H54 (cell line): ENCODE measurements at places on chromosomes 6 and 20.

- no peak for DNase-seq
Measured at GRCh38 chr6:29653452-29654038, 3.3 kb upstream of the MOG start.

DNA sequence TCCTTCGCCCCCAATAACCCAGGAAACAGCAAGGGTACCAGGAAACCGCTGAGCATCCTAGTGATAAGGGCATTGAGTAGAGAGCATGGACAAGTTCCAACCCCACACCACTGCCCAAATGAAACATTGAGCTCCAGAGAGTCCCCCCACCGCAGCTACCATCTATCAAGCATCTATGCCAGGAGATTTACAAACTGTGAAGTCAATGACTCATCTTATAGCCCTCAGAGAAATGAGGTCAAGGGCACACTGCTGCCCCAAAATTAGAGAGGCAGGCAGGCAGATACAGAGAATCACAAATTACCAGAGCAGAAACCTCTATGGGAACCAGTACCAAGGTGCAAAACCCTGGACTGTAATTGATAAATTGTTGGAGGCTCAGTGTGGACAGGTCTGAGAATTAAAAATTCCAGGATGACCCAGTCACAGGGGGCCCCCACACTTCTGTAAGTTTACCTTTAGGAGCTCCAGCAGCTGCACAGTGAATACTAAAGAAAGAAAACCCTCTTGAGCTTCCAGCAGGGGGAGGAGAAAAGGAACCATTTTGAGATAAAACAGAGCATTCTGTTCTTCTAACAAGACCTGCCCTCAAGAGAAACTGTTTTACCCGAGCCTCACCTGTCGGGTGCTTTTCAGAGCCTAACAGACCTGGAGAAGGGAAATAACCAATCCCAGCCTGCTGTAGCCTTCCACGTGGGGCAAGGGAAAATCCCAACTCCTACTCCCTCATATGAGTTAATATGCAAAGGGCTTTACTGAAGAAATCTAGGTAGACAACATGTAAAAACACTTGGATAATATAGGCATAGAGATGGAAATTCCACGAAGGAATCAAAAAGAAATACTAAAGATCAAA is 118.0 kb upstream of the ARID1B start:
- no peak for DNase-seq

GRCh38 chr6:90386399-90387382 is 90.0 kb upstream of the BACH2 start:
- no peak for DNase-seq

- DNase-seq, result no peak
Measured at GRCh38 chr20:63501818-63502670, 3.2 kb upstream of the EEF1A2 start.

DNA sequence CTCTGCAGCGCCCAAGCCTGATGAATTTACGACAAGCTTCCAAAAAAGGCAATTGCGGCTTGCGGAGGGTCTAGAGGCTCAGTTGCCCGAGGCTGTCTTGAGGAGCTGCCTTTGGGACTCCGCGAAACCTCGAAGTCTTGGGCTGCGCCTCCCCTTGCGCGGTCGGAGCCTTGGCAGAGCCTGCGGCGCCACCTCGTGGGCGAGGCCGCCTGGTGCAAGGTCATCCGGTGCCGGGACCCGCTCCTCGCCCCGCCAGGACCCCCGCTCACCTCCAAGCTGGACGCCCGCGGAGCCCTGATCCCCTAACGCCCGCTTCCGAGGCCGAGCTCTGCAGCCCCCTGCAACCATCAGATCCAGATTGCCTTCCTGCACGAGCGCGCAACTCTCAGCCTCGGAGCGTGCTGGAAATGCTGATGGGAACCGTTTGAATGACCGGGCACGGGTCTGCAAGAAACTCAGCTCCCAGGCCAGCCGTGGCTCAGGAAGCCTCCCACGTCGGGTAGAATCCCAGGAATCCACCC is 14.9 kb upstream of the FAM210B start:
- DNase-seq, result no peak

GRCh38 chr6:121627761-121628160 is 192.3 kb downstream of the GJA1 start:
- no peak for DNase-seq

DNA sequence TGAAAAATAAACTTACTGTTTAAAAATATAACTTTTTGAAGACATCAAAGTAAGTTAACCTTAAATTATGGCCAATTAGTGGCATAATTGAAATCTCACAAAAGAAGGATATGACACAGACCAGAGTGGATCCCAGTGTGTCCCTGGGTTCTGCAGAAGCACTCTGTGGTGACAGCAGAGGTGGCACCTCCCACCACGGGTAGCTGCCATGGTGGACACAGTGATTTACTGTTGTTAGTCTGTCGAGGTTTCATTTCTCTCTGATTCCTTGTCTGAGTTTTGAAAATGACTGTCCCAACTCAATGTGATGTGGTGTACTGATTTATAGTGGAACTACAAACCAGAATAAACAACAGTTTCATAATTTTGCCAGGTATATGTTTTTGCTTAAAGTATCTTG is 76.5 kb downstream of the TULP4 start:
- DNase-seq, result no peak

DNA sequence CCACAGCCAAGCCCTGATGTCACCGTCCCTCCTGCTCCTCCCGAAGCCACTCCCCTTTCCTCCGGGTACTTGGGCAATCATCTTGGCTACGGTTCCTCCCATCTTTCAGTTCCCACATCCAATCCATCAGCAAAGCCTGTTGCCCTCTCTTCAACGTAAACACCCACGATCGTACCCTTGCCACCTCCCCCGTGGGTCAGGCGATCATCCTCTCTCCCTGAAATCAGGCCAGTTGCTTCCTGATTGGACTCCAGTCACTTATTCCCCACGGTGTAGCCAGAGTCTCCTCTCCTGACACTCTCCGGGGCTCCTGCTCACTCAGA is 44.5 kb downstream of the SULF2 start:
- DNase-seq, result no peak

GRCh38 chr6:3725145-3726047 is 26.1 kb downstream of the PXDC1 start:
- DNase-seq, result no peak

DNA sequence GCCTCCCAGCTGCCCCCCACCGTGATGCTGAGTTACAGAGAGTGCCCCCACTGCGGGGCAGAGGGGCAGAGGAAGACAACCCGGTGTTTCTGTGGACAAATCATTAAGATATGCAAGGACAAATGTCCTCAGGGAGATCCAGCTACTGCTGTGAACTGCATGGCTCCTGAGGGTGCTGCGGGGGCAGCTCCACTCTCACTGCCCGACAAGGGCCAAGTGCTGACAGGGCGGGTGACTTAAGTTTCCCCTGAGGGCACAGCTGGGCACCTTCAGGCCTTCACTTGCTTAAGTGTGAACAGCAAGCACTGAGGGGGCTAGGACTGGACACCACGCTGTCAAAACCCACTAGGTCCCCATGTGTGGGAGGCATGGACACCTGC is 26.2 kb upstream of the TCFL5 start:
- peak; percentile 47 for DNase-seq

GRCh38 chr6:44224029-44224964 is 902 bp downstream of the SLC29A1 start:
- DNase-seq, result no peak

GRCh38 chr20:17664025-17664633 is 17.9 kb downstream of the RRBP1 start:
- no peak for DNase-seq

GRCh38 chr6:42428326-42429041 is 23.2 kb downstream of the TRERF1 start:
- DNase-seq, result no peak

GRCh38 chr20:61599061-61599531 is 347.0 kb downstream of the CDH4 start:
- DNase-seq, result no peak

DNA sequence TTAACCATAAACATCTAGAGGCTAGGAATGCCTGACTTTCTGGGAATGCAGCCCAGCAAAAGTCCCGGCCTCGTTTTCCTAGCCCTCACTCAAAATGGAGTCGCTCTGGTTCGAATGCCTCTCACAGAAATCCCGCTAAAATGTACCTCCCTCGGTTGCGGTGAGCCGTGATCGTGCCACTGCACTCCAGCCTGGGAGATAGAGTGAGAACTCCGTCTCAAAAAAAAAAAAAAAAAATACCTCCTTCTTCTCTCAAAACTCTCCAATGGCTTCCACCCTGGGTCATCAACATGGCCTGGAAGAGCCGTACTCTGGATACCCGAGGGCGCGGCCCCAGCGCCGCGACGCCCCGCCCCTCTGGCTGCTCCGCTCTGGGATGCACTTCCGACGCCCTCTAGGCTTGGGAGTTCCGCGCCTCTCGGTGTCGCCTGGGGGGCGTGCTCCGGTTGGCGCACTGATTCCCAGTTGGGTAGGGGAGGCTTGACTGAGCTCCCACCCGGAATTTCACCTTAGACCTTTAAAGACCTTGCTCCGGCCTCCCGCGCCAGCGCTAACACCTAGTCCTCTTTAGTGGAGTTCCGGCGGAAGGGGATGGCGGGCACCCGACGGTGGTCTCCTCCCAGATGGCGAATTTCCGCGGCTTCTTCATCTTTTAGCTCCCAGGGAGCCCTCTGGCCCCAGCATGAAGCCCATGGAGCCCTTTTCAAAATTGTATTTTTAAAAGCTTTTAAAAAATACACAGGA is 12.3 kb downstream of the HMGN4 start:
- no peak for DNase-seq

GRCh38 chr20:47725248-47725973 is 59.9 kb downstream of the SULF2 start:
- DNase-seq, result peak; percentile 89

DNA sequence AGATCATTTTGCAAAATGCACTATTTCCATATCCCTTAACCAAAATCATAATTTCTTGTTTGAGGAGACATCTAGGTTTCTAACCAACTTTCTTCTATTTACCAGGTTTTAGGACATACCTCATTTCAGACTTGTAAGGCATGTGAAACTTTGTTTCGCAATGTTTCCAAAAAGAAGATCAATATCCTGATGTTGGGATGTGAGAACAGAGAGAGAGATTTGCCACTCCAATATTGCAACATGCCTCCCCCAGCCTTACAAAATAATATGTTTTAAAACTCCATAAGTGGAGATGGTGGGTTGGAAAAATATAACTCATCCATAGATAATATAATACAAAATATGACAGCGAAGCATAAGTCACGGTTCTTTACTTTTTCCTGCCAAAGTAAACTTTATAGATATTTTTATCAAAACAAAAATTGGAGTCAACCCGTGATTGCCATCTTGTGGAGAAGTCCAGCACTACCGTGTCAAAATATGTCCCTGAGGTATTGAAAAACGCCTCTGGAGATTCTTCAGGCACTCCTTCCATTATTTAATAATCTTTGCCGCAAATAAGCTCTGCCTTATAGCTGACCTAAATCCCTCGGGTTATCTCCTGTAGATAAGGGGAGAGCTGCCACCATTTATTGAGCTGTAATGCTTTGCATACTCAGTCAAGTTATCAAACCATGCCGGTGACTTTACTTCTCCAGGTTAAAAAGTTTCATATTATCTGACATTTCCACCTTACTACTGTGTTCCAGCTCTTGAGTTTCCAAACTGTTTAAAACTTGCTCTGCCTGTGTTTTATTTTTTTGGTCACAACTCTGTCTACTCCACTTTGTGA is 534.2 kb downstream of the HACE1 start:
- DNase-seq, result no peak

GRCh38 chr20:59835057-59835447 is 98.4 kb downstream of the SYCP2 start:
- DNase-seq, result no peak

GRCh38 chr6:56363796-56364430 is 116.5 kb upstream of the COL21A1 start:
- DNase-seq, result no peak

DNA sequence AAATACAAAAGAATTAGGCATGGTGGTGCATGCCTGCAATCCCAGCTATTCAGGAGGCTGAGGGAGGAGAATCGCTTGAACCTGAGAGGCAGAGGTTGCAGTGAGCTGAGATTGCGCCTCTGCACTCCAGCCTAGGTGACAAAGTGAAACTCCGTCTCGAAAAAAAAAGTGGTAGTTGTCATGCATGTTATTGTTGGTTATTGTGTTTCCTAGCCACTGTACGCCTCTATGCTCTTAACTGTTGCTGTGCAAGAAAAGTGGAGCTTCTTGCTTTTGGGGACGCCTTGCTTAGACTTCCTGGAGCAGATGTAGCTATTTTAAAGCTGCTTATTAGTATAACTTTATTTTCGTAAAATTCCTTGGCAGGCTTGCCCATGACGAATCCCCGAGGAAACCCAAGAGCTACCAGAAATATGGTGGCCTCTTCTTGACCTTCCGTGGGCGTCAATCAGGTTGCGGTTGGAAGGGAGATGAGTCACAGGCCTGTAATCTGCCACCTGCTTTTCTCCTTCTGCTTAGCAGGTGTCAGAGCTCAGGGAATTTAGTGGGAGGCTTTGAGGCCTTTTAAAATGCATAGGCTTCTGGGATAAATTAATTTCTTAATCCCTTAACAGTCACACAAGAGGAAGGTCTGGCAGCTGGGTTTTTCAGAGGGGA is 17.3 kb downstream of the GABRR2 start:
- DNase-seq, result peak; percentile 65

GRCh38 chr6:39100358-39100757 is 14.6 kb downstream of the SAYSD1 start:
- no peak for DNase-seq

- no peak for DNase-seq
Measured at GRCh38 chr20:60306551-60306950, 348.3 kb downstream of the CDH26 start.

DNA sequence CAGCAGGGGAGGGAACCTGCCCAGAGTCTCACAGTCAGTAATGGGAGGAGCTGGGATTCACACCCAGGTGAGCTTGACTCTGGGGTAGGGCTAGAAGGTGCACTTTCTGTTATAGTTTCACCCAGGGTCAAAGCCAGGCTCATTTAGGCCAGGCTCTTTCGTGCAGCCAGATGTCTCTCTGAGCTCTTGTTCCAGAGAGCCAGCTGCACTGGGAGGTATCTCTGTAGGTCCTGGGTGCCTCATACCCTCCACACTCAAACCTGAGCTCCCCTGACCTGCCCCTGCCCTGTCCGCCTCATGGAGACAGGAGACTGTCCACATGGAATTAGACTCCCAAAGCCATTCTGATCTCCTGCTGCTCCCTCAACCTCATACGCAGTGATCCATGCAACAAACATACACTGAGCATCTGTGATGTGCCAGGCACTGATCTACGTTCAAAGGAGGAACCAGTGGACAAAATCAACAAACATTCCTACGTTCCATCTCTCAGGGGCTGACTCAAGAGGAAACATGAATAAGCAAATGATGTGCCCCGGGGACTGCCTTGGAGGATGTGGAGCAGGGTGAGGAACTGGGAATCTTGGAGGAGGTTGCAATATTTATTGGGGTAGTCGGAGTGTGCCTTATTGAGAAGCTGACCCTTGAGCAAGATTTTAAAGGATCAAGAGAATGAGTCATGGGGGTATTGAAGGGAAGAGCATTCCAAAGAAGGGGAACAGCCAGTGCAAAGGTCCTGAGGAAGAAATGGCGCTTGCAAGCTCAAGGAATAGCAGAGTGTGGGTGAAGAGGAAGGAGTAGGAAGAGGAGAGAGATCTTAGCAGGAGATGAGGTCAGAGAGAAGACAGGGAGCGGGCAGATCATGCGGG is 71.3 kb upstream of the TOX2 start:
- peak; percentile 52 for DNase-seq

GRCh38 chr6:84086545-84087429 is 53.2 kb downstream of the MRAP2 start:
- DNase-seq, result no peak

- DNase-seq, result no peak
Measured at GRCh38 chr6:99575544-99576227, 7.2 kb upstream of the CCNC start.

- no peak for DNase-seq
Measured at GRCh38 chr20:62650551-62651284, 8.4 kb downstream of the SLCO4A1 start.

GRCh38 chr6:53669592-53669991 is 4.0 kb upstream of the KLHL31 start:
- DNase-seq, result no peak
